Left ventricle myocardium inferior (tissue), 1 donor: ENCODE measurements at places on chromosomes 3 and 15.

- no peak for DNase-seq
Observed at GRCh38 chr3:181707980-181708379, 3.7 kb upstream of the SOX2 start.

DNA sequence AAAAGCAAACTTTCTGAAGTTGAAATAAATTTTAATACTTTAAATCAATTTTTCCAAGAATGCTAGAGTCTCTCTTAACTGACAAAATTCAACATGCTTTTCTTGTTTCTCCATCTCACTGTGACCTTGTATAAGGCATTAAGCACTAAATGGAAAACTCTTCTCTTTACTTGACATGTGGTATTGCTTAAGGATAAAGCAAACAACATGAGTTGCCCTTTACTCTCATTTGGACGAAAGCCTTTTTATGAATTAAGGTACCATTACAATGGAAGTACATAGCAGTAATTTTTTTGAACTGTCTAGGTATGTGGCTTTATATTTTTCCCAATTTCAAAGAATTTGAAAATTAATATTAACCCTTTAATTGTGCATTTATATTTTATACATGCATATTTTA is 1.4 kb downstream of the STRIT1 start:
- DNase-seq = no peak

GRCh38 chr3:136456196-136456595 is 206.1 kb downstream of the PCCB start:
- DNase-seq = no peak

- no peak for DNase-seq
Observed at GRCh38 chr3:127990051-127990450, 62.2 kb upstream of the SEC61A1 start.

- no peak for DNase-seq
Observed at GRCh38 chr3:49054344-49054862, 25.2 kb upstream of the IMPDH2 start.
